CD4-positive, CD25-positive, alpha-beta regulatory T cell (primary cell): ENCODE measurements at places on chromosomes 5 and 9. TPM values are rescaled to one million over a fixed set of nuclear protein-coding genes. Genes with fewer than 3 reads are reported as not detected.

DNA sequence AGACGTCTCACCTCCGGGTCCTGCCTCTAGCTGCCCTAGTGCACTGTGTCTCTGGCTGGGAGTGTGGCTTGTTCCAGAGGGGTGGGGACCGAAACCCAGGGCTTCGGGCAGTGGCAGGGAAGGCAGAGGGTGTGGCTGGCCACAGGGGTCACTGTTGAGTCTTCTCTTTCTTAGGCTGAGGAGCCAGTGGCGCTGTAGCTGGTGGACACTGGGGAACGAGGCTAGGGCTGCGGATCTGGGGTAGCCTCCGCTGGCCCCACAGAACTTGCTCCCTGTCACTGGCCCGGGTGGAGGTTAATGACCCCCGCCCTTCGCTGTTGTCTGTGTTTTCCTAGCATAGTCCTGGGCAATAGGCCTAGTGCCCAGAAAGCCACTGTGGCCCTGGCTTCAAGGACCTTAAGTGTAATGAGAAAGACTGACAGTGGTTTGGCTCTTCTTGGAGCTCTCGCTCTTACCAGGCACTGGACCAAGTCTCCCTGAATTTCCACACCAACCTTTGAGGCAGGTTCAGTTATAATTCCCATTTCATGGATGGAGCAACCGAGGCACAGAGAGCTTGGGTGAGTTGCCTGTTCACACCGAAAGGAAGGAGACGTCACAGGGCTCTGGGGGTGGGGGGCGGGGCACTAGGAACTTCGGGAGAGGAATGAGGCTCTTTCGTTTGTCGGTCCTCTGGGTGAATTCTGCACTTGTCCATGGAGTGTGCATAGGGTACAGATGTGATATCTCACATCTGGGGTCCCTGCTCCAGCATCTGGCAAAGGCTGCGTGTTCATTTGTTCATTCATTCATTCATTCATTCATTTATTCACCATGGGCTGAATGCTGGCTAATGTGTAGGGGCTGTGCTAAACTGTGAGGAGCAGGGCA is 4.8 kb upstream of the IER5L start:
- no peak for DNase-seq

DNA sequence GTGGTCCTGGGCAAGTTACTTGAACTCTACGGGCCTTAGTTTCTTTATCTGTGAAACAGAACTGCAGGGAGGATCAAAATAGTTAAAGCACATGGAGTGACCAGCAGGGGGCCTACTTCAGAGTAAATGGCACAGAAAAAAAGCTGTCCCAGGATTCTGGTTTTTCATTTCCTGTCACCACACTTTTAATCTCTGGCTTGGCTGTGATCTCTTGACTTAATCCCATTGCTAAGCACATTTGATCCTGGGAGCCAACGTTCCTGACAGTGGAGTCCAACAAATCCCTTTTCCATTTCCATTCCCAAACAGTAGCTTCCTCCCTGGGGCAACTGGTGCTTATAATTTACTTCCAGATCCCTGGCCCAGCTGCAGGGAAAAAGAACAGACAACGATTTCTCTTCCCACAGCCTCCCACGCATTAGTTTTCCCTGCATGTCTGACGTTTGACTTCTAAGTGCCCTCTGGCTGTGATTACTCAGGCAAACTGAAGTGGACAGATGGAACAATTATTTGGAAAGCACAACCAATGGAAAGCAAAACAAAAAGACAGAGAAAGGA is 136.5 kb upstream of the STK32A start:
- no peak for DNase-seq

GRCh38 chr9:94867281-94867841 is 140.9 kb downstream of the AOPEP start:
- DNase-seq = no peak

- DNase-seq = no peak
Observed at GRCh38 chr9:88291056-88291455, 97.2 kb upstream of the SPIN1 start.

GRCh38 chr9:121322737-121323448 is 47.2 kb downstream of the STOM start:
- no peak for DNase-seq

DNA sequence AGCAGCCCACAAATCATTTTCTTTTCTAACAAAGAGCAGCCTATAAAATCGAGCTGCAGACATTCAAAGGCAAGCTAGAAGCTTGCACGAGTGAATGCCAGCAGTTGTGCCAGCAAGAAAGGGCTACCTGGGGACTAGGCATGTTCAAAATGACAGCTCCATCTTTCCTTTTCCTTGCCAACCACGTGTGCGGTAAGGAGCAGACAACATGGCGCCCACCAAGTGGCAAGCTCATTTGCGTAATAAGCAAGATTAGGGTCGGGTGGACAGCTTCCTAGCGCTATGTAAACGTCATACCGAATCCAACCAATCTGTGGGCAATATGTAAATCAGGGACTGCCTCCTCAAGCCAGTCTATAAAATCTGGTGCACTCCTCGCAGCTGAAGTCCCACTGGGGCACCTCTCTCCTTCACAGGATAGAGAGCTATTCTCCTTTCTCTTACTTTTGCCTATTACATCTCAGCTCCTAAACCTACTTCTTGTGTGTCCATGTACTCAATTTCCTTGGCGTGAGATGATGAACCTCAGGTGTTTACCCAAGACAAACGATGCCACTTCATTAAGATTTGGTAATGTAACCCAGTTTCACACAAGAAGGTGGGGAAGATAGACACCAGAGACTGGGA is 22.5 kb upstream of the SPARC start:
- DNase-seq = no peak

- DNase-seq = no peak
Observed at GRCh38 chr5:14900693-14901461, 29.3 kb upstream of the ANKH start.

- DNase-seq = no peak
Observed at GRCh38 chr5:57539281-57539701, 56.7 kb upstream of the ACTBL2 start.

DNA sequence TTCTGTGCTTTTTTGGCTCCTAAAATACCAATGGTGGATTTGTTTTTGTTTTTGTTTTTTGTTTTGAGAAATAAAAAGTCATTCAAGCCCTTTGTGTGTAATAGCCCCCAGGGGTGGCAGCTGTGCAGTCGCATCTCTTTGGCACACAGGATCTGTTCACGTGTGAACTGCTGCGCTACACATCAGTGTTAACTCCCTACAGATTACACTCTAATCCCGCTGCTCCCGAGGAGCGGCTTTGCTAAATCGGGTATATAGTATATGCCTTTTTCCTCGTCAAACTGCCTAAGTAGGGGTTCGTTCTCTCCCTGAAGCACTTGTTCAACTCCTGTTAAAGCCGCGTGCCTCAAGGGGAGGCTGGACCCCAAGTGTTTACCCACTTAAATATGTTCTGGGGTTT is 22.3 kb downstream of the ZBTB34 start:
- no peak for DNase-seq

GRCh38 chr5:66356011-66356565 is 212.0 kb downstream of the SREK1 start:
- DNase-seq = no peak

GRCh38 chr5:35819668-35820067 is 37.0 kb upstream of the IL7R start:
- DNase-seq = no peak

GRCh38 chr9:112601636-112602035 is 115.0 kb downstream of the KIAA1958 start:
- no peak for DNase-seq

DNA sequence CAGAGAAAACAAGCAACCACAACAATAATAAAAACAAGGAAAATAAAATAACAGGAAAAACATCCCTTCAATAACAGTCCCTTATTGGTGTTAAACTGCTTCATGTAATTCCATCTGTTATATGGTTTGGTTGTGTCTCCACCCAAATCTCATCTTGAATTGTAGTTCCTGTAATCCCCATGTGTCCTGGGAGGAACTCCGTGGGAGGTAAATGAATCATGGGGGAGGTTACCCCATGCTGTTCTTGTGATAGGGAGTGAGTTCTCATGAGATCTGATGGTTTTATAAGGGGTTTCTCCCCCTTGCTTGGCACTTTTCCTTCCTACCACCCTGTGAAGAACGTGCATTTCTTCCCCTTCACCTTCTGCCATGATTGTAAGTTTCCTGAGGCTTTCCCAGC is 369.8 kb downstream of the TMEM232 start:
- no peak for DNase-seq

GRCh38 chr9:100131875-100132430 is 32.9 kb downstream of the INVS start:
- no peak for DNase-seq

Gene ABLIM3
- 1.8 TPM for total RNA-seq

Gene FAM153A
- 31.8 TPM for total RNA-seq
